ELF-1 (cell line): ENCODE measurements at places on chromosomes 7 and 10.

GRCh38 chr7:80954191-80954590, 35.3 kb upstream of the SEMA3C start:
- no peak for DNase-seq

DNA sequence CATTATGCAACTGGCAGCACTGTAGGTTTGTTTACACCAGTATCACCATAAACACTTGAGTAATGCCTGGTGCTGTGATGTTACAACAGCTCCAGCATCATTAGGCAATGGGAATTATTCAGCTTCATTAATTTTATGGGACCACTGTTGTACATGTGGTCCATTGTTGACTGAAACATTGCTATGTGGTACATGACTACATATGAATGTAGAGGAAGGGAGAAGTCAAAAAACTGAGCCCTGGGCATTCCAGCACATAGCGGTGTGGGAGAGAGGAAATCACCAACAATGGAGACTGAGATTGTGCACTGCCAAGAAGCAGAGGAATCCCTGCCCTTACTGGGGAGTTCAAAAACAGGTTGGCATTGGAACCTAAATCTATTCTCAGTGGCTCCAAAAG, 89.0 kb downstream of the TRIM24 start:
- no peak for DNase-seq

GRCh38 chr7:1476859-1477258, 17.6 kb upstream of the MICALL2 start:
- no peak for DNase-seq

DNA sequence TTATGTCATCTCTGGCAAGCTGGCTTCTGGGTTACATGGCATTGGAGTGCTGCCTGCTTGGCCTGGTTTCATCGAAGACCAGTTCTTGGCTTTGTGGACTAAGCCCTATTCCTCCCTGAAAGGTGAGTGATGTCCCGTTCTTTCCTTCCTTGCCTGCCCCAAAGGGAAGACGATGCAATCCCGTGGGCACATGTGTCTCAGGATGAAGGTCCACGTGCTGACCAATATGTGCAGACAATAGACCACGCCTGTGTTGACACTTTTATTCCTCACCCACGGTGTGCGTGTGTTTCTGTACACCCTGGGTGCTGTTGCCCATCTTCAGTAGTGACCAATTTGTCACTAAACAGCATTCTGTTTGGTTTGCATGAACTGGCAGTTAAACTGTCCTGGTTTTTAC, 28.6 kb upstream of the SHH start:
- no peak for DNase-seq

- DNase-seq, result no peak
Observed at GRCh38 chr7:28419716-28420115, 7.4 kb downstream of the CREB5 start.

DNA sequence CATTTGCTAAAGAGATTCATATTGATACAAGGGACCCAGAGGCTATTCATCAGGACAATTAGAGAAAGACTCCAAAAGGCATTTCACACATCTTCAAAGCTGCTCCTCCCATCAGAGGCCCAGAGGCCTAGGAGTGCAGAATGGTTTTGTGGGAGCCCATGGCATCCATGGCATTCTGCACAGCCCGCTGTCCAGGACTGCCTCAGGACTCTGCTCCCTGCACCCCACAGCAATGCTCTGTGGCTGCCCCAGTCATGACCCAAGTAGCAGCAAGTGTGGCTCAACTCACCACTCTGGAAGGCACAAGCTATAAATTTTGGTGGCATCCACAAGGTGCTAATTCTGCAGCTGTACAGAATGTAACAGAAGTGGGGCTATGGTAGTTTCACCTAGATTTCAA, 38.5 kb downstream of the ZNF438 start:
- no peak for DNase-seq

DNA sequence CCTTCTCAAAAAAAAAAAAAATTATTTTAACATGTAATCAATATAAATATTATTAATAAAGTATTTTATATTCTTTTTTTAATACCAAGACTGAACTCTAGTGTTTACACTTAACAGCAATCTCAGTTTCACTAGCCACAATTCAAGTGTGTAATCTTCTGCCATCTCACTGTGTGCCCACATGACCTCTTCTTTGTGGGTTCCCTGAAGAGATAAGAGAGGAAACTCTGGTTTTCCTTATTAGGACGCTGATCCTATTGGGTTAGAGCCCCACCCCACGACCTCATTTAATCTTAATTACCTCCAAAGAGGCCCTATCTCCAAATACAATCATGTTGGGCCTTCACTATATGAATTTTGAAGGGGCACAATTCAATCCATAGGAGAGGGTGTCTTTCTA, 177.6 kb downstream of the STK31 start:
- no peak for DNase-seq

GRCh38 chr10:110265573-110266193, 39.0 kb downstream of the SMNDC1 start:
- DNase-seq, result no peak

GRCh38 chr10:50992972-50993766, 81.1 kb upstream of the PRKG1 start:
- DNase-seq, result peak; percentile 43

DNA sequence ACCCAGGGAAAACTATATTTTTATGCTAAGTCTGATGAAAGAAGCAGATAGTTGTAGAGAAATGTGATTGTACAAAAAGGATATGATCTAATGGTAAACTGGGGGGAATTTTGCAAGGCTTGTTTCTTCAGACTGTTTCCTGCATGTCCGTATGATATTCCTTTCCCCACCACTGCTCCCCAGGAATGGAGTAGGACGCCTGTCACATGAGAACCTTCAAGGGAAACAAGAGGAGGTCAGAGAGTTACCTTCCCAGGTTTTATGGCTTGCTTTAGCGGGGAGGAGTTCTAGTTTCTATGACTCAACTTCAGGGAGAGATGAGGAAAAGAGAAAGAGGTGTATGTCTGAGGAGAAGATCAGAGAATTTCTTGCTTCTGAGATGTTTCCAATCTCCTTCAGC, 16.4 kb upstream of the ITPRID1 start:
- no peak for DNase-seq

GRCh38 chr10:1526436-1527055, 210.8 kb downstream of the ADARB2 start:
- peak; percentile 24 for DNase-seq

- no peak for DNase-seq
Observed at GRCh38 chr10:131934769-131935168, 34.0 kb downstream of the PPP2R2D start.

DNA sequence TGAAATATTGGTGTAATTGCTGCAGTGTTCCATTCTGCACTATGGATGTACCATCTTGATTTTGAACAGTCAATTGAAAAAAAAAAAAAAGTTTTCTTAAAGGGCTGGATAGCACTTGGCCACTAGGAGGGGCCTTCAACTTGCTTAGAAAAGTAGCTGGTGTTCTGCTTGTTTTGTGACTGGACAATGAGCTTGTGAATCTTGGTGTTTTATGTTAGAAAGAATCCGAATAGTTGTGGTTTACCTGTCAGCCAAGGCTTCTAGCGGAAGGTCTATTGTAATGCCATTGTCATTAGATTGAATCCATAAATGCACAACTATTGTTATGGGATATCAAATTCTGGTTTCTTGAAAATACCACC, 77.1 kb downstream of the BMPER start:
- peak; percentile 44 for DNase-seq

GRCh38 chr7:45988405-45989057, 67.5 kb upstream of the IGFBP3 start:
- DNase-seq, result no peak

- DNase-seq, result no peak
Observed at GRCh38 chr10:127907411-127908105, 655 bp downstream of the PTPRE start.

- DNase-seq, result no peak
Observed at GRCh38 chr7:86904949-86905834, 154.3 kb downstream of the ELAPOR2 start.

DNA sequence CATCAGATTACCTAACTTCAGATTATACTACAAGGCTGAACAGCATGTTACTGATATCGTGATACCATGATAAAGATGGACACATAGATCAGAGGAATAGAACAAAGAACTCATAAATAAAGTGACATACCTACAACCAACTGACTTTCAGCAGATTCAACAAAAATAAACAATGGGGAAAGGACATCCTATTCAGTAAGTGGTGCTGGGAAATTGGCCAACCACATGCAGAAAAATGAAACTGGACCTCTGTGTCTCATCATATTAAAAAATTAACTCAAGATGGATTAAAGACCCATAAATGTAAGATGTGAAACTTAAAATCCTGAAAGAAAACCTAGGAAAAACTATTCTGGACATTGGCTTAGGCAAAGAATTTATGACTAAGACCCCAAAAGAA, 158.6 kb downstream of the ZEB1 start:
- DNase-seq, result no peak

GRCh38 chr7:148964483-148965267, 63.6 kb downstream of the PDIA4 start:
- DNase-seq, result no peak

GRCh38 chr7:36512616-36513015, 123.0 kb downstream of the ANLN start:
- DNase-seq, result no peak

DNA sequence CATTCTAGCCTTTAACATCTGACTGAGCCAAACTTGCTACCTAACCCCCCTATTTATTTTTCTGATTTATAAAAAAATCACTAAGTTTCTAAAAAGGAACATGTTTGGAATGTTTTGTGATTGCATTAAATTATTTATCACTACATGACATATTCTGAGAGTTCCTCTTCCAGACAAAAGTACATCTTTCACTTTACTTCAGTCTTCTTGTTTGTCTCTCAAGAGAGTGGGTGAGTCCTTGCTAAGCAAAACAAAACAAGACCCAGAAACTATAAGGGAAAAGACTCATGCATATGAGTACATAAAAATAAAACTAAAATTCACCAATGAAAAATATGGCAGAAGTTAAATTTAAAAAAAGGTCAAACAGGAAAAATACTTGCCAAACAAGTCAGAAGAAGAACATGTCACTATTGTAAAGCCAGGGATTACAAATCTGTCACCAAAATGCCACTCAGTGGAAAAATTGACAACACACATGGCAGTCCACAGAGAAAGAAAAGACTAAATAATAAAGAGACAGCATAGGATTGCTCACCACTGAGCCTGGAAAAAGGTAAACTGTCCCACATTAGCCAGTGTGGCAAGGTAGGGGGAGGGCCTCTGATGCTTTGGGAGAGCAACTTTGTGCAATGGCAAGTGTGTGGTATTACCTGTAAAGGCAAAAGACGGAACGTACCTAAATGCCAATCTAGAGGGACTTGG, 166.7 kb upstream of the ZNF32 start:
- DNase-seq, result no peak
